ENCODE measurements at places on chromosomes 12 and 14.

DNA sequence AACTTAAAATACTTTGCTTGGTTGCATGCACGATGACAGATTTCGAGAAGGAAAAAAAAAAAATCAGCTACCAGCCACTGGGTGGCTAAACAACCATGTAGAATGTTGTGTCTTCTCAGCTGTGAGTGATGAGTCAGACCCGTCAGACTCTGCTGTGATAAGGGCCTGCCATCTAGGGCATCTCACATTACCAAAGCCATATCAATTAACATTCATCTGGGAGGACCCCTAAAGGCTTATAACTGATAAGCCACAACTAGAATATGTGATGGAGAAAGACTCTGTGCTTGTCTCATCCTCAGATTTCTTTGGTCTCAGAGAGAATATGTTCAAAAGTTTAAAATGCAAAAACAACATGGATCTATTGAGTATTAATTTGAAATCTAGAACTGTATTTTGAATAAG, 111.5 kb downstream of the PAX9 start:
- DNase-seq = no peak

GRCh38 chr14:72810201-72810600, 83.7 kb downstream of the DPF3 start:
- DNase-seq = no peak

- DNase-seq = no peak
Measured at GRCh38 chr12:95637471-95638155, 86.3 kb upstream of the USP44 start.

DNA sequence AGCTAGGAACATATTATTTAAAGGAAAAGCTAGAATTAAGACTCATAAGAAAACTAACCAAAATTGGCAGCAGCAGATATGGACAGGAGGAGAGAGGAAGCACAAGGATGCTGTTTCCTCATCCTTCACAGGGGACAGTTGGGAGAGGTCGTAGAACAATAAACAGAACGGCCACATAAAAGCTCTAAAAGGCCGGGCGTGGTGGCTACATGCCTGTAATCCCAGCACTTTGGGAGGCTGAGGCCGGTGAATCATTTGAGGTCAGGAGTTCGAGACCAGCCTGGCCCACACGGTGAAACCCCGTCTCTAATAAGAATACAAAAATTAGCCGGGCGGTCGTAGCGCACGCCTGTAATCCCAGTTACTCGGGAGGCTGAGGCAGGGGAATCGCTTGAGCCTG, 10.5 kb downstream of the TCL1B start:
- DNase-seq = no peak

- no peak for DNase-seq
Measured at GRCh38 chr14:73365727-73366126, 92.6 kb downstream of the NUMB start.

DNA sequence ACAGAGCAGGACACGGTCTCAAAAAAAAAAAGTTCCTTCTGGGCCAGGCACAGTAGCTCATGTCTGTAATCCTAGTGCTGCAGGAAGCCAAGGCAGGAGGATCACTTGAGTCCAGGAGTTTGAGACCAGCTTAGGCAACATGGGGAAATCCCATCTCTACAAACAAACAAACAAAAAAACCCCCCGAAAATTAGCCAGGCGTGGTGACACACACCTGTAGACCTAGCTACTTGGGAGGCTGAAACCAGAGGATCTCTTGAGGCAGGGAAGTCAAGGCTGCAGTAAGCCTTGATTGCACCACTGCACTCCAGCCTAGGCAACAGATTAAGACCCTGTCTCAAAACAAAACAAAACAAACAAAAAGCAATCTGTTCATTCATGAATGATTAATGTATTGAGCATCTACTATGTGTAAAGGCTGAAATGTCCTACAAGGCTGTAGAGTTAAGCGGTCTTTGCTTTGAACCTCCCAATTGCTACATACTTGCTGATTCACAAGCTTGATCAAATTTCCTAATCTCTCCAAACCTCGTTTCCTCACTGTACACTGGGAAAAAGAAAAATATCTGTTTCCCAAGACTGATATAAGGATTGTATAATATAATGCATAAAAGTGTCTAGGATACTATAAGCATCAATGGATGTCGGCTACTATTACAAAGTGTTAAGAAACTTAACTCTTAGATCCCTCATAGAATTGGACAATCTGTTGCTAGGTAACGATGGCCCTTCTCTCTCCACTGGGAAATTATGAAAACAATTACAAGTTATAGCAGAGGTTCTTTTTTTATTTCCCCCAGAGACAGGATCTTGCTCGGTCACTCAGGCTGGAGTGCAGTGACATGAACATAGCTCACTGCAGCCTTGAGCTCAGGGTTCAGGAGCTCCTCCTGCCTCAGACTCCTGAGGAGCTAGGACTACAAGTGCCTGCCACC, 7.9 kb upstream of the RILPL2 start:
- DNase-seq = no peak

DNA sequence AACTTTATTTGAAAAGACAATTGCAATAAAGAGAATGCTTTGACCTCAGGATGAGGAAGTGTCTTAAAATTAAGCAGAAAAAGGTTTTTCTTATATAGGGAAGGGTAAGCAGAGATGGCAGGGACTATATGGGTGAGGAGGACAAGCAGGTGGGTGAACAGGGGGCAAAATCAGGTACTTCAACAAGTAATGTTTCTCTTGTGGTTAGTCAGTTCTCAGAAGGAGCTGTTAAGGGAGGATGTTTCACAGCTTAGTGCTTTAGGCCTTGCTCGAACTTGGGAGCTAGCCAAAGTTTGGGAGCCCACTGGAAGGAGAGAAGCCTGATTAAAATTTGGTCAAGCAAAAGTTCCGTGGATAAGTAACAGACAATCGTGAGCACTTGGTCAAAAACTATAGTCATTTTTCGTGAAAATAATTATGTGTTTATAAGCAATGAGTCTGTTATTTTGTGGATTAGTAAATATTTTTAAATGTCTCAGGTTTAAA, 364.2 kb upstream of the TMPO start:
- DNase-seq = no peak

DNA sequence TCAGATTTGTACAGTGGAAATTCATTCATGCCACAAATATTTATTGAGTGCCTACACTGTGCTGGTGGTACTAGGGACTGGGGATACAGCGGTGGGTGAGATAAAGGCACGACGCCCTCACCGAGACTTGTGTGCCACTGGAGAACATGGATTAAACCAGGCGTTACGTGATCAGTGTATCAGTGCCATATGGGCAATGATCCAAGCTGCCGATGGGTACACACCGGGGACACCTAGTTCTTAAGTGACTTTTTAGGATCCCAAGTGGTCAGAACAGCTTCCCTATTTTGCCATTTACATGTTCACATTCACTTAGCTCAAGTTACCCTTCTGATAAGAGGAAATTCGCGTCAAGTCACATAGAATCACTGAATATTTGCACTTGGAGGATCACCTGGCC, 236.7 kb downstream of the CACNA1C start:
- no peak for DNase-seq

GRCh38 chr12:67052981-67053380, 216.2 kb upstream of the CAND1 start:
- no peak for DNase-seq

GRCh38 chr12:31662176-31662849, 2.8 kb downstream of the ETFBKMT start:
- no peak for DNase-seq

GRCh38 chr12:108551535-108551934, 9.4 kb downstream of the SART3 start:
- DNase-seq = no peak

GRCh38 chr12:9388379-9388778, 180.2 kb upstream of the PZP start:
- DNase-seq = no peak

Measured in neural progenitor cell (in vitro differentiated cells).